Activated T-cell treated with anti-CD3 and anti-CD28 coated beads for 24 hours (primary cell): ENCODE measurements at places on chromosomes 2 and 18.

GRCh38 chr2:122634256-122634655 lies 878.8 kb downstream of the TSN start:
- DNase-seq = no peak

DNA sequence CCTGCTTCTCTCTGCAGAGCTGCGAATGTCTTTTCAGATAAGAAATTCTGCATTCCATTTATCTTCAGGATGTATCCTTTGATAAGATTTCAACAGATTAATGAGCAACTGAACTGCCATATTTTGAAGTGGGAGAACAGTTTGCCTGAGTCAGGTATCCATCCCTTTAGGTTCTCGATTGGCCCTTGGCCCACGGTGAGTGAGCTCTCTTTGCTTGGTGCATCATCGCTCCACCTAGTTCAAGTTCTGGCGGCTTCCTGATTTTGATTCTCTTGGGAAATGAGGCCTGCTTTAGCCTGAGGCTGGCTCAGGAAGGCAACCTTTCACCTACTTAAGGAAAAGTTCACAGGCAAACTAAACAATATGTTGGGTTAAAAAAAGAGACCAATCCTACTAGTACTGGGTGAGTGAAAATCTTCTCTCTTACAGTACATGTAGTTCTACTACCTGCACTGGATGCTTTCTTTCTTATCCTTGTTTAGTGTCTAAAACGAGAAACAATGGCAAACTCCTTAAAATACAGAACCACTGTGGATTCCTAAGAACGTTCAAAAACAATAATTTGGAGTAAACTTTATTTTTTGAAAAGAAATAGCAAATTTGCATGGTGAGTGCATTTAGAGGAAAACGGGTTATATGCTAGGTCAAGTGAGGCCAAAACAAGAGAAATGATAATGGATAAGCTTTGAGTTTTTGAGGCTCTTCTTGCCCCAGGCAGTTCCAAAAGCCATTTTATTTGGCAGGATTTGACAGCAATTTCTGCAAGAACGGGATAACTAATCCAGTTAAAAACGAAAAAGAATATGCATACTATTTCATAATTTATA lies 837 bp upstream of the ACSL3 start:
- DNase-seq = no peak

DNA sequence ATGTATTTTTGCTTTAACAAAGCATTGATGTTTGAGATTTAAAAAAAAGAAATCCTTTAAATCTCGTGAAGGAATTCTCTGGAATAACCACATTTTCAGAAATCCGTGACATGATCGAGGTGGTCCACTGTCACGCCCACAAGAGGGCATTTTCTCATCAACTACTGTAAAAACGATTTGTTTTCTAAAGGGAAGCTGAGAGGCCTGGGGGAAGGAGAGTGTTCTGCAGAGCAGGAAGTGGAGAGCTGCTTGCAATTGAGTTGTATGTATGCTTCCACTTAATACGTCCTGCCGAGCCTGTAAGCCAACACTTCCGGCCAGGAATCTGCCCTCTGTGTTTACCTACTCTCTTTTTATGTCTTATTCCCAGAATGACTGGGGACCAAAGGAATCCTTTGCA lies 19.4 kb downstream of the KLHL29 start:
- no peak for DNase-seq

DNA sequence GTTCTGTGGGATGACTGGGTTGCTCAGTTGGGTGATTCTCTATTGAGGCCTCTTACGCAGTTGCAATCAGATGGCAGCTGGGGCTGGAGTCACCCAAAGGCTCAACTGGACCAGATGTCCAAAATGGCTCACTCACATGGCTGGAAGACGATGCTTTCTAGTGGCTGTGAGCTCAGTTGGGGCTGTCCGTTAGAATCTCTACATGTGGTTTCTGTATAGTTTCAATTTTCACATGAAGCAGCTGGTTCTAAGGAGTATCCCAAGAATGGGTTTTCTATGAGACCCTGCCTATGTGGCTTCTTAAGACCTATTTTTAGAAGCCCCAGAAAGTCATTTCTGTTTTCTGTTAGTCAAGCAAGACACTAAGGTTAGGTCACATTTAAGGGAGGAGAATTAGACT lies 4.4 kb downstream of the XRCC5 start:
- no peak for DNase-seq

DNA sequence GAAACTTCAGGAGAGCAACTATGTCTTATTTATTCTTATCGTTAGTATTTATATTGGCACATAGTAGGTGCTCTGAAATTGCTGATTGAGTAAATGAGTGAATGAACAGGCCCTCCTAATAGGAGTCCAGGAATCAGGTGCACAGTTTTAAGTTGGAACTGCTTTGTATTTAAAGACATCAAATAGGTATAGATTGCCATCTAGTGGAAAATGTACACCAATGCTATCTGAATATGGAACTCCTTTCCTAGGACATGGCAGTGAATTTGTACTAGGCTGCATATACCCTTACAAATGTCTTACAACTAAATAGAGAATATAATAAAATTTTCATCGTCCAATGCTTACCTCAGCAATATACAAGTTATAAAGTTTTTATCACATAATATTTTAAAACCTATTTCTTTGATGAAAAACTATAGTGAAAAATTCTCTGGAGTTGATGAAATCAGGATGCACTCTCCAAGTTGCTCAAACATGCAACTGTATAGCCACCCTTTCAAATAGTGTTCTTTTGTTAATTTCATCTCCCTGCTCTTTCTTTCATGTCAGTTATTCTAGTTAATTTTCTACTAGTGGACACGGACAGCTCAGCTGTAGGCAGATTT lies 318.9 kb upstream of the SYT4 start:
- no peak for DNase-seq

DNA sequence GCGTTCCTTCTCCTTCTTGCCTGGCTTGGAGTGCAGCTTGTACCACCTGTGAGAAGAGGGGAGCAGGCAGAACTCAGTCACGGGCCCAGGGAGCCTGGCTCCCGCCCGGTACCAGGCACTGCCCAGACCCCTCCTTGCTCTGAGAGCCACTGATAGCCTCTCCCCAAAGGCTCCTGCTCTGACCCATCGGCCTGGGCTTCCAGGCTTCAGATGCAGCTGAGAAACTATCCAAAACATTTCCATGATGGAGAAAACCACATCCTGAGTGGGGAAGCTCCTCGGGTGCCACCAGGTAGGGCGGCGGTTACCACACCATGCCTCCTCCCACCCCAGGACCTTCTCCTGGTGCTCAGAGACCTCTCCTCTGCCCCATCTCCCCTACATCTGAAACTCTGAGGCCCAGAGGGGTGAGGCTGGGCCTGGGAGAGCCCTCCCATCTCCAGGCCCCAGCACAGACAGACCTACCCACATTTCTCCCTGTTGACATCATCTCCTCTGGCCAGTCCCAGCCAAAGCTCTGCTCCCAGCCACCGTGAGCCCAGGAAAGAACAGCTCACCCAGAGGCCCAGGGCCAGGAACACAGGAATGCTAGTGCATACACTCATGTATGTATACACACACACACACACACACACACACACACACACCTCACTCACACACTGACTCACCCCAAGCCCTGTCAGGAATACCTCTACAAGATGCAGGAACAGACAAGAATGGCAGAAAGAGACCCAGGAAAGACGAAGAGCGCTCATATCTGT lies 17.9 kb upstream of the SFXN5 start:
- no peak for DNase-seq

- no peak for DNase-seq
These were observed 19.3 kb downstream of the GPD2 start for GRCh38 chr2:156455361-156455975.
